AG09319 (cell line): ENCODE measurements at places on chromosomes 1 and 21.

DNA sequence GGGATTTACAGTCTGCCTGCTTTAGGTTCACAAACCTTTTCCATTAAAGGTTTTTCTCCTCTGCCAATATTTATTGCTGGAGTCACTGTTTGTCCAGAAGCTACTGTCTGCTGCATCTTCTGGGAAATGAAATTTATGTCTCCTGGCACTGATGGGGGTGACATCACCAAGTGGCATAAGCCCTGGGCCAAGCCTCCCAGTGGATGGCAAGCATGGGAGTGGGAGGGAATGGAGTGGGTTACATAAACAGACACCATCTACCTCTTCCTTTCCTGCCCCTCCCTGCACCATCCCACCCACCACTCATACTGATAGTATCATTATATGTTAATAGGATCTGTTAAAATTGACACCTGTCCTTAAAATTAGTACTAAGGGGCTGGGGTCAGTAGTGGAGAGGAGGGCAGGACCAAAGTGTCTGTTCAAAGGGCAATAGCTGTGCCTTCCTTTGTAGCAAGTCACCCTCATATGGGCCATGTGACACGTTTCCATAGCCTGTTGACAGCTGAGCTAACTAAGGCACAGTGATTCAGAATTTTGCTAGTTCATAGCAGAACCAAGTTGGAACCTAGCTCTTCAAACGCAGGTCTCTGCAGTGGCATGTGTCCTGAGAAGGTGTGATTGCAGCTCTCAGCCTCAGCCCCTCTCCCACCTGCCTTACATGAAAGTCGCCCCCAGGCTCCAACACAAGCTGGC lies 71.0 kb downstream of the MAB21L3 start:
- no peak for DNase-seq

DNA sequence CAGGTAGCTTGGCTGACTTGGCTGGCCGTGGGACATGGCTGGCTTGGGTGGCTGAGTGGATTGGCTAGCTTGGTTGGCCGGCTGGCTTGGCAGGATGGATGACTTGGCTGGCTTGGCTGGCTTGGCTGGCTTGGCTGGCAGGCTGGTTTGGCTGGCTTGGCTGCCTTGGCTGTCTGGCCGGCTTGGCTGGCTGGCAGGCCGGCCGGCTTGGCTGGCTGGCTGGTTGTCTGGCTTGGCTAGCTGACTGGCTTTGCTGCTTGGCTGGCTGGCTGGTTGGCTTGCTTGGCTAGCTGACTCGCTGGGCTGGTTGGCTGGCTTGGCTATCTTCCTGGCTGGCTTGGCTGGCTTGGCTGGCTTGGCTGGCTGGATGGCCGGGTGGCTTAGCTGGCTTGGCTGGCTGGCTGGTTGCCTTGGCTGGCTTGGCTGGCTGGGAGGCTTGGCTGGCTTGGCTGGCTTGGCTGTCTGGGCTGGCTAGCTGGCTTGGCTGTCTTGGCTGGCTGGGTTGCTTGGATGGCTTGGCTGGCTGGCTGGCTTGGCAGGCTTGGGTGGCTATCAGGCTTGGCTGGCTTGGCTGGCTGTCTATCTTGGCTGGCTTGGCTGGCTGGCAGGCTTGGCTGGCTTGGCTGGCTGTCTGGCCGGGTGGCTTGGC lies 129.7 kb upstream of the FAM72C start:
- DNase-seq: no peak

- no peak for DNase-seq
Measured at GRCh38 chr1:103561643-103562395, 9.6 kb upstream of the AMY2B start.

DNA sequence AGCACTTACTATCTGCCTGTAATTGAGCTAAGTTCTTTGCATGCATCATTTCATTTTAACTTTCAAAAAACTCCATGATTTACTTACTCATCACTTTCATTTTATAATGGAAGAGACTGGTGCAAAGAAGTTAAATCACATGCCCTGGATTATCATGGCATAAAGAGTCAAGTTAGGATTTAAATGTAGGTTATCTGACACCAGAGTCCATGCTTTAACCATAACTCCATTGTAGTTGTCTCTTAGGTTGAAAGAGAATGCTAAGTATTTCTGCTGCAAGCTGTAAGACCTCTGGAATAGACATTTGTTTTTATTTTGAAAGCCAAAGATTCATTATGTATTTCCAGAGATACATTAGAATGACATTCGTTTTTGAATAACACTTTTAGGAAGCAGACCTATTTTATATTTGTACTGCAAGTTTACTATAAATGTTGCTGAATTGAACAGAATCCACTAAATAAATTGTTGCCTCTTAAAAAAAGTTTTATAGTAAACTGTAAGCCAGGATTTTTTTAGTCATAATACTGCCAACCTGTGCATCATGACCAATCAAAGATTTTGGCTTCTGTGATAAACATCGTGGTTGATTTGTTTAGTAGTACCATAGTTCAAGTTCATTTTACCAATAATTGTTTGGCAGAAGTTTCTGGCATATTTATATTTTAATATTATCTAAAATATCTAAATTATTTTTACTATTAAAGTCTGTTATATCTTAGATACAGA lies 26.1 kb downstream of the CFH start:
- no peak for DNase-seq

GRCh38 chr1:10155087-10155712 lies 55.2 kb upstream of the KIF1B start:
- no peak for DNase-seq
